Activated CD4-positive, alpha-beta T cell treated with anti-CD3 and anti-CD28 coated beads for 36 hours (primary cell): ENCODE measurements at places on chromosomes 12 and 14. TPM values are rescaled to one million over a fixed set of nuclear protein-coding genes. Genes with fewer than 3 reads are reported as not detected.

GRCh38 chr12:115813256-115813655, 464.2 kb downstream of the MED13L start:
- no peak for DNase-seq
- no peak overlapping the region for H3K4me3 ChIP-seq
- H3K36me3 ChIP-seq: no peaks in the 10 kb centered on the region

DNA sequence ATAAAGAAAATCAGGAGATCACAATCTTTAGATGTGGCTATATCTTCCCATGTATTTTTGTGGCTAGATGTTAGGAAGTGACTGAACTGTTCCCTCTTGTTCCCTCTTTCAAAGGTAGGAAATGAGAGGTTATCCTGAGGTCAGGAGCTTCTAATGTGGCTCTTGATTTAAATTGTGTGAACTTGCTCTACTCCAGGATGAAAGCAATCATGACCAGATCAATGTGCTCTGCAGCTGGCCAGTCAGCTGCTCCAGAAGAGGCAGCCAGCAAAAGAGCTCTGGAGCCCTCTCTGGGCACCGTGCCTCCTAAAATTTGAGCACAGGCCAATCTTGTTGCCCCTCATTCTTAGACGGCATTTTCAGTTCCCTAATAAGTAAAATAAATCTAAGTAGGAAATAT, 32.0 kb downstream of the CDK17 start:
- no peak overlapping the region for H3K27ac ChIP-seq
- no peak for DNase-seq
- peaks cover 5% of the 10 kb centered on the region for H3K36me3 ChIP-seq
- H3K27me3 ChIP-seq: no peaks in the 10 kb centered on the region
- H3K4me1 ChIP-seq: peaks cover 71% of the 10 kb centered on the region

DNA sequence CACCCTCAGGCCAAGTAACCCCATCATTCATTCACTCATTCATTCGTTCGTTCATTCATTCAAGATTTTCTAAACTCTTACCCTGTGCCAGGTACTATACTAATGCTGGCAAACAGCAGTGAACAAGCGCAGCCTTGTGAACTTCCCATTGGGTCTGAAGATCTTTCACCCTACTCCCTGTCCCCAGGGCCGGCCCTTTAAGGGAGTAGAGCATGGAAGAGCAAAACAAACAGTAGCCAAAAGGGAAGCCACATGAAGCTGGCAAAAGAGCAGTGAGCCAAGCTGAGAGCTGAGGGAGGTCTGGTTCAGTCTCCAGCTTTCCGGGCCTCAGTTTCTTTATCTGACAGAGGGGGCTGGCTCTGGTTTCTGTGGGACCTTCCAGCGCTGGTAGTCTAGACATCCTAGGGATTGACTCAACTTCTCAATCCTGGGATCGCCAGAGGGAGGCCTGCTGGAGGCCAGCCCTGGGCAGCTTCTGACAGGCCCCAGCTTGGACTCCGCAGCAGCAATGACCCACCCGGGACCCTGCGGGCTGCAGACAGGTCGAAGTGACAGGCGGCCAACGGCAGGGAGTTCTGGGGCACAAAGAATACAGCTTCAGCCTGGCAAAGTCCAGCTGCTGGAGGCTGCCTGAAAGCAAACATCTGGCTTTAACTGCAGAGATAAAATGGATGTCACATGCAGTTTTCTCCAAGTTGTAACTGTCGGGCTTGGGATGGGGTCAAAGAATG, 27.1 kb downstream of the ACTN1 start:
- H3K27me3 ChIP-seq: no peaks in the 10 kb centered on the region
- H3K4me3 ChIP-seq: no peak overlapping the region
- peak overlapping the region; percentile 66 for H3K27ac ChIP-seq

- H3K4me1 ChIP-seq: no peaks in the 10 kb centered on the region
- H3K36me3 ChIP-seq: no peaks in the 10 kb centered on the region
- no peak overlapping the region for H3K4me3 ChIP-seq
- no peaks in the 10 kb centered on the region for H3K27me3 ChIP-seq
- no peak overlapping the region for H3K27ac ChIP-seq
Observed at GRCh38 chr12:125734137-125734536, 668.9 kb downstream of the AACS start.

- H3K4me3 ChIP-seq: no peak overlapping the region
- peaks cover 4% of the 10 kb centered on the region for H3K36me3 ChIP-seq
- no peaks in the 10 kb centered on the region for H3K4me1 ChIP-seq
- DNase-seq: no peak
- no peak overlapping the region for H3K27ac ChIP-seq
- peaks cover 3% of the 10 kb centered on the region for H3K27me3 ChIP-seq
Observed at GRCh38 chr12:56808954-56809353, 45.8 kb downstream of the HSD17B6 start.

GRCh38 chr14:76597387-76597786, 163.9 kb upstream of the VASH1 start:
- H3K27me3 ChIP-seq: peaks cover 14% of the 10 kb centered on the region
- H3K4me1 ChIP-seq: no peaks in the 10 kb centered on the region
- no peak overlapping the region for H3K4me3 ChIP-seq
- no peak overlapping the region for H3K27ac ChIP-seq

GRCh38 chr14:50882932-50883826, 11.3 kb downstream of the ABHD12B start:
- peaks cover 34% of the 10 kb centered on the region for H3K27me3 ChIP-seq
- DNase-seq: peak; percentile 9
- no peak overlapping the region for H3K4me3 ChIP-seq

DNA sequence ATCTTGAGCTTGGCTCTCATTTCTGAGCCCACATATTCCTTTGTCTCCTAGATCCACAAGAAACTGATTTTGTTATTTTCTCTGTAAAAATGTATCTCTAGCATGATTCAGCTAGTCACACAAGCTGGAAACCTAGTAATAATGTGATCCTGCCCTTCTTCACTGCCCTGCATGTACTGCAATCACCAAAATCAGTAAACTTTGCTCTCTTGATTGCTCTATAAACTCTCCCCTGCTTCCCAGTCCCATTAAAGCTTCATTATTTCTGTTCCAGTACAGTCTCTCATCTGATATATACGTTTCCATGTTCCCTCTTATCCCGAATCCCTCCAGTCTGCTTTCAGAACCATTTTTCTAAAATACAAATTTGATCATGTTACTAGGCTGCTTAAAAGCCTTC, 166.5 kb downstream of the MSRB3 start:
- peaks cover 5% of the 10 kb centered on the region for H3K27me3 ChIP-seq
- no peaks in the 10 kb centered on the region for H3K36me3 ChIP-seq
- no peaks in the 10 kb centered on the region for H3K4me1 ChIP-seq
- no peak for DNase-seq

GRCh38 chr12:47102406-47102805, 22.6 kb upstream of the AMIGO2 start:
- H3K4me1 ChIP-seq: no peaks in the 10 kb centered on the region
- H3K27me3 ChIP-seq: no peaks in the 10 kb centered on the region
- DNase-seq: no peak
- peaks cover 9% of the 10 kb centered on the region for H3K36me3 ChIP-seq

DNA sequence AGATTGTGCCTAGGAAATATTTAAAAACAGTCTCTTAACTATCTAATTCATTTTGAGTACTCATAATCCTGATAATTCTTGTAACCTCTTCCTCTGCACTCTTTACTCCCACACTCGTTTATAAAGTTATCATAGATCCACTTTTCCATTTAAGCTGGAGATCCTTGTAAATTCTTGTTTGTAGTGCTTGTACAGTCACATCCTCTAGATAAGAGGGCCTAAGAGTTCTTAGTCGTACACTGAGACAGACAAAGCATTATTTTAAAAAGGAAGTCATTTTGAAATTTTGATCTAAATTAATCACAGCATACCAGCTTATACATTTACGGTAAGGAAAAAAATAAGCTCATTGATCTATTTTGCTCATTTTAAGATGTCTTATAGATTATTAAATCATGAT, 42.5 kb downstream of the LMO3 start:
- no peaks in the 10 kb centered on the region for H3K36me3 ChIP-seq
- H3K27me3 ChIP-seq: no peaks in the 10 kb centered on the region
- H3K4me1 ChIP-seq: no peaks in the 10 kb centered on the region
- DNase-seq: no peak
- no peak overlapping the region for H3K4me3 ChIP-seq

DNA sequence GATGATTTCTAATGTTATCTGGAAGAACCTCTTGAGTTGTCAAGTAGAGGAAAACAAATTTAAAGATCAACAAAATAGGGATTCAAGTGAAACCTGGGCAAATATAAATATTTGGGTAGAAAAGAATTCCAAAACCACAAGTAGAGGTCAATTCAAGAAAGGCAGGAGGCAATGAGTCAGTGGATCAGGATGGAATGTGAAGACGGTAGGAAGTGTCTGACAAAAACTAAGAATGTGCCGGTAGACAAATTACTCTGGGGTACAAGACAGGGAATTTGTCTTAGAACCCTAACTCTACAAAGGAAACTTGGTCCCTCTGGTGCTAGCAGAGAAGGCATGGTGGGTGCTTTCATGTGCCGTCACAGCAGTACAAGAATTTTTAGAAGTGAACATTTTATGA, 13.6 kb downstream of the ABCD2 start:
- no peak overlapping the region for H3K4me3 ChIP-seq
- H3K36me3 ChIP-seq: peaks cover 7% of the 10 kb centered on the region
- H3K27me3 ChIP-seq: no peaks in the 10 kb centered on the region
- H3K4me1 ChIP-seq: peaks cover 8% of the 10 kb centered on the region
- H3K27ac ChIP-seq: no peak overlapping the region

GRCh38 chr12:31867292-31867691, 91.9 kb upstream of the RESF1 start:
- no peak for DNase-seq
- H3K4me3 ChIP-seq: no peak overlapping the region
- H3K4me1 ChIP-seq: peaks cover 4% of the 10 kb centered on the region
- peak overlapping the region; percentile 47 for H3K27ac ChIP-seq
- peaks cover 3% of the 10 kb centered on the region for H3K36me3 ChIP-seq

DNA sequence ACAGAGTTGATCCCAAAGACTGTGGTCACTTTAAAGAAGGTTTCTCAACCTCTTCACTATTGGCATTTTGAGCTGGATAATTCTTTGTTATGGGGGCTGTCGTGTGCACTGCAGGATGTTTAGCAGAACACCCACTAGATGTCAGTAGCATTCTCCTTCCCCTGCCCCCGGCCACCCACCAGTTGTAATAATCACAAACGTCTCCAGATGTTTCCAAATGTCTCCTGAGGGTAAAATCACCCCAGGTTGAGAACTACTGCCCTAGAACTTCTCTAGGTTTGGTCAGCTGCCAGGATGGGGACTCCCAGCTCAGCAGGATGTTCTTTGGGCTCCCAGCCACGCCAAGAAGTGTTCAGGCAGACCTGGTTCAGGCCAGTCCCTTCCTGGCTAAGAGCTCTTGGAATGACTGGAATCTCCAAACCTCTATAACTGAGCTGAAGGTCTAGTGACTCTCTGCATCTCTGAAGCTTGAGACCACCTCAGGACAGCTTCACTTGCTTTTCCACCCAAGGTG, 12.5 kb upstream of the AJUBA start:
- no peaks in the 10 kb centered on the region for H3K27me3 ChIP-seq
- H3K4me1 ChIP-seq: no peaks in the 10 kb centered on the region
- no peaks in the 10 kb centered on the region for H3K36me3 ChIP-seq

Gene COX8C
- total RNA-seq: not detected

Gene DCTN2
- 69.7 TPM for total RNA-seq

Gene DPPA3
- not detected for total RNA-seq

Gene MIP
- not detected for total RNA-seq
